ENCODE measurements at places on chromosomes 12 and 14. TPM values are rescaled to one million over a fixed set of nuclear protein-coding genes. Genes with fewer than 3 reads are reported as not detected.

CD9 gene
- 32.3 TPM for total RNA-seq

PRICKLE1 gene
- 20.6 TPM for total RNA-seq

GLS2 gene
- total RNA-seq = 2.2 TPM

DHH gene
- total RNA-seq = 0.34 TPM

TPPP2 gene
- 0.70 TPM for total RNA-seq

CCDC184 gene
- total RNA-seq = not detected

IRAK3 gene
- total RNA-seq = 0.53 TPM

NXPH4 gene
- 1.1 TPM for total RNA-seq

CRACR2A gene
- total RNA-seq = 1.1 TPM

GALNT6 gene
- total RNA-seq = 19.1 TPM

SLC35F4 gene
- not detected for total RNA-seq

MAP1LC3B2 gene
- total RNA-seq = 0.80 TPM

VWF gene
- total RNA-seq = 280 TPM

LPAR5 gene
- 0.59 TPM for total RNA-seq

- no peaks in the 10 kb centered on the region for H3K27me3 ChIP-seq
- no peak overlapping the region for H3K27ac ChIP-seq
Measured at GRCh38 chr12:102376181-102376747, 104.1 kb downstream of the IGF1 start.

DNA sequence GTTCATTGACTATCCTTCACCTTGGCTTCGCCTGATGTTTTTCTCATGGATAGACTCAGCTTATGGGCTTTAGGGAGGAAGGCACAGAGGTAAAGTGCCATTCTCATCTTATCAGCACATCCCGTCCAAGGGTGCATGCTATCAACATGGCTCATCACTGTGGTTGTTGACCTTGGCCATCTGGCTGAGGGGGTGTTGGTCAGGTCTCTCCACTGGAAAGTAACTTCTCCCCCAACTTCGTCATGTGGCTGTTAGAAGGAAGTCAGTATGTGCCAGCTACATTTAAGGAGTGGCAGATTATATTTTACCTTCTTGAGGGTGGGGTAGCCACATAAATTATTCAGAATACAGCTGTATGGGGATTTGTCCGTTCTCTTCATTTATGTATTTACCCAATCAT lies 68.9 kb downstream of the EML1 start:
- H3K4me3 ChIP-seq = no peak overlapping the region
- H3K27ac ChIP-seq = no peak overlapping the region
- no peak for DNase-seq
- H3K27me3 ChIP-seq = no peaks in the 10 kb centered on the region
- peaks cover 15% of the 10 kb centered on the region for H3K36me3 ChIP-seq

GRCh38 chr14:23149745-23150144 lies 30.7 kb upstream of the CEBPE start:
- no peak for DNase-seq
- no peaks in the 10 kb centered on the region for H3K36me3 ChIP-seq

GRCh38 chr14:99117671-99118045 lies 154.3 kb downstream of the BCL11B start:
- H3K4me3 ChIP-seq = no peak overlapping the region
- peaks cover 5% of the 10 kb centered on the region for H3K27me3 ChIP-seq
- H3K27ac ChIP-seq = no peak overlapping the region
- no peaks in the 10 kb centered on the region for H3K4me1 ChIP-seq
- H3K36me3 ChIP-seq = no peaks in the 10 kb centered on the region

GRCh38 chr14:67421356-67422224 lies 9.6 kb upstream of the PLEK2 start:
- H3K4me3 ChIP-seq = no peak overlapping the region
- no peak for DNase-seq
- no peak overlapping the region for H3K27ac ChIP-seq
- H3K27me3 ChIP-seq = no peaks in the 10 kb centered on the region
- H3K4me1 ChIP-seq = no peaks in the 10 kb centered on the region

- no peak for DNase-seq
- no peaks in the 10 kb centered on the region for H3K27me3 ChIP-seq
- peaks cover 7% of the 10 kb centered on the region for H3K4me1 ChIP-seq
- no peak overlapping the region for H3K27ac ChIP-seq
- no peaks in the 10 kb centered on the region for H3K36me3 ChIP-seq
Measured at GRCh38 chr14:38790916-38791315, 312.1 kb downstream of the SEC23A start.

- H3K4me1 ChIP-seq = no peaks in the 10 kb centered on the region
- no peak overlapping the region for H3K27ac ChIP-seq
- H3K4me3 ChIP-seq = no peak overlapping the region
- no peaks in the 10 kb centered on the region for H3K36me3 ChIP-seq
- no peaks in the 10 kb centered on the region for H3K27me3 ChIP-seq
- DNase-seq = no peak
Measured at GRCh38 chr14:78383060-78383459, 212.9 kb downstream of the NRXN3 start.

DNA sequence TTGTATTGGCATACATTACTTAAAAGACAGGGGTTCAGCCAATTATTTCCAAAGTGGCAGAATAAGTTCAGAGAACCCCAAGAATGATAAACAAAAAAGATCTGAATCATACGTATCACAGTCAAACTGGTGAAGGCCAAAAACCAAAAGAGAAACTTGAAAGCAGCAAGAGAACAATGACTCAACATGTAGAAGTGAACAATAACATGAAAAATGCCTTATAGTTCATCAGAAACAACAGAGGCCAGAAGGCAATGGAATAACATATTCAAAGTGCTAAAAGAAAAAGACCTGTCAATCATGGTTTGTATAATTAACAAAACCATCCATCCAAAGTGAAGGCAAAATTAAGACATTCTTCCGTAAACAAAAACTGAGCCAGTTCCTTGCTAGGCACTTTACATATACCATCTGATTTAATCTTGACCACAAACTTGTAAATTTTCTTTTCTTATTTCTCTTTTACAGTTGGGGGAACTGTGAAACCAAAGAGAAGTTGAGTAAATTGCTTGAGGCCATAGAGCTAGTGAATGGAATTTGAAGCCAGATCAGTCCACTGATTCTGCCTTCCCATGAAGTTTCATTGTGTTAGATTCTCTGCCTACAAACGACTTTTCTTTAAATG lies 232.1 kb upstream of the SEL1L start:
- no peak overlapping the region for H3K27ac ChIP-seq
- H3K4me1 ChIP-seq = no peaks in the 10 kb centered on the region
- no peaks in the 10 kb centered on the region for H3K36me3 ChIP-seq
- no peak for DNase-seq
- no peaks in the 10 kb centered on the region for H3K27me3 ChIP-seq

DNA sequence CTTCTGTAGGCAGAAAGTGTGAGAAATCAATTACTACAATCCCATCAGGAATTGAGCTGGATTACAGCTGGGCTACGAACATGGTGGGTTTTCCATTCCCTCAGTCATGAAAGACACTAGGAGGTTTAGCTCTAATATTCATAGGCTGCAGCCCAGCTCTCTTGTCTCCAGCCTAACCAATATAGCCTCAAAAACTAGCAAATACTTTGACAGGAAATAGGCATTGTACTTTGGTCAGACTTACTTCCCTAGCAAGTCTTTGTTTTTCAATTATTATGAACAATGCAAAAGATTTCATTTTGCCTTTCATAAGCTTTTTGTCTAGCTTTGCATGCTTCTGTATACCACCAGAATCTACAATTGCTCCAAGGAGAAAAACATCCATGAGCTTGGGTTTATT lies 296.2 kb downstream of the GPHN start:
- no peak overlapping the region for H3K27ac ChIP-seq
- H3K27me3 ChIP-seq = no peaks in the 10 kb centered on the region
- H3K4me1 ChIP-seq = no peaks in the 10 kb centered on the region
- H3K4me3 ChIP-seq = no peak overlapping the region

DNA sequence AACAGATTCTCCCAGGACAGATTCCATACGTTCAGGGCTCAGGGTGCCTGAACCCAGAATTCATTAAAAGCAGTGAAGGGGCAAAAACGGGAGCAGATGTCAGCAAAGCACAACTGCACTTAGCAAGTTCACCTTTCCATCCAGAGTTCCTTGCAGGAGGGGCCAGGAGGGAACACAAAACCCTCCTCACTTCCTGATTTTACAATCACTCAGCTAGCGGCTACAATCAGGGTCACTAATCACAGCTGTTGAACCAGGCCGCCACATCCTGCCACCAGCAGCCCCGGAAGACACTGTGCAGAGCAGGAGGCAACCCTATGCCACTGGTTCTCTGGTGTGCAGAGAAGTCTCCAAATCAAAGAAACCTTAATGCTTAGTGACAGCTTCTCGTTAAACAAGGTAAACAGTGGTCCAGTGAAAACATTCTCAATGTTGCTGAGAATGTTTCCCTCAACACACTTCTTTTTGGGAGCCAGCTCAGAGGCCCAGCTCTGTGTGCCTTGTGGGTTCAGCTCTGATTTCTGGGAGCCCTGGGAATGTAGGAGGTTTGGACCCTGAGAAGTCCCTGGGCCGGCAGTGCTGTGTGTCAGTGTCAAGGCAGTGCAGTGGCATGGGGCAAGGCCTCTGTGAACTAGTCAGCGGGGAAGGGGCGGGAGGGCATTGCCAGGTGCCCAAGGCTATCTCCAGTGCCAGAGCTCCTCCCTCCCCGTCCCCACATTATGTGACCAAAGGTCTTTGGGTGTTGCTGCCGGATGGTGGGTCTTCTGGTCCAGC lies 54.5 kb downstream of the VCPKMT start:
- DNase-seq = peak; percentile 61
- H3K4me3 ChIP-seq = no peak overlapping the region
- peaks cover 15% of the 10 kb centered on the region for H3K4me1 ChIP-seq

DNA sequence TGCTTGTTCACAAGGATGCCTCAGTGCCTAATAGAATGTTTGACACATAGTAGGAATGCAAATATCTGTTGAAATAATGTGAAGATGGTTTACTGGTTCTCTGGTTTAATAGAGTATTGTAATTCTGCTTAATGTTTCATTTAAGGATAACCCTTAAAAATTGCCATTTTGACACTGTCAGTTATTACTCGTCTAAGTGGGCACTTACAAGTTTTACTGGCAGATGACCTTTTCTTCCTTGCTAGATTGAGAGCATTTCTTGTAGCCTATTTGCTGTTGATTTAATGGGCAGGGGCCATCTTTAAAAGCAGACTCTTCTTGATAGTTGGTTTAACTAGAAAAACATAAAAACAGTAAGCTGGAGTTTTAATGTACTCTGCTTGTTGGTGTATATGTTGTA lies 1.9 kb downstream of the TMEM263 start:
- no peak overlapping the region for H3K27ac ChIP-seq
- H3K36me3 ChIP-seq = peaks cover 19% of the 10 kb centered on the region
- H3K4me1 ChIP-seq = no peaks in the 10 kb centered on the region
- H3K27me3 ChIP-seq = no peaks in the 10 kb centered on the region

- no peaks in the 10 kb centered on the region for H3K4me1 ChIP-seq
Measured at GRCh38 chr14:64114166-64114565, 180.0 kb downstream of the ESR2 start.

- DNase-seq = peak; percentile 73
- H3K27ac ChIP-seq = no peak overlapping the region
- H3K36me3 ChIP-seq = no peaks in the 10 kb centered on the region
- no peak overlapping the region for H3K4me3 ChIP-seq
- peaks cover 22% of the 10 kb centered on the region for H3K27me3 ChIP-seq
- H3K4me1 ChIP-seq = peaks cover 13% of the 10 kb centered on the region
Measured at GRCh38 chr12:107365703-107366102, 272.4 kb upstream of the CRY1 start.

DNA sequence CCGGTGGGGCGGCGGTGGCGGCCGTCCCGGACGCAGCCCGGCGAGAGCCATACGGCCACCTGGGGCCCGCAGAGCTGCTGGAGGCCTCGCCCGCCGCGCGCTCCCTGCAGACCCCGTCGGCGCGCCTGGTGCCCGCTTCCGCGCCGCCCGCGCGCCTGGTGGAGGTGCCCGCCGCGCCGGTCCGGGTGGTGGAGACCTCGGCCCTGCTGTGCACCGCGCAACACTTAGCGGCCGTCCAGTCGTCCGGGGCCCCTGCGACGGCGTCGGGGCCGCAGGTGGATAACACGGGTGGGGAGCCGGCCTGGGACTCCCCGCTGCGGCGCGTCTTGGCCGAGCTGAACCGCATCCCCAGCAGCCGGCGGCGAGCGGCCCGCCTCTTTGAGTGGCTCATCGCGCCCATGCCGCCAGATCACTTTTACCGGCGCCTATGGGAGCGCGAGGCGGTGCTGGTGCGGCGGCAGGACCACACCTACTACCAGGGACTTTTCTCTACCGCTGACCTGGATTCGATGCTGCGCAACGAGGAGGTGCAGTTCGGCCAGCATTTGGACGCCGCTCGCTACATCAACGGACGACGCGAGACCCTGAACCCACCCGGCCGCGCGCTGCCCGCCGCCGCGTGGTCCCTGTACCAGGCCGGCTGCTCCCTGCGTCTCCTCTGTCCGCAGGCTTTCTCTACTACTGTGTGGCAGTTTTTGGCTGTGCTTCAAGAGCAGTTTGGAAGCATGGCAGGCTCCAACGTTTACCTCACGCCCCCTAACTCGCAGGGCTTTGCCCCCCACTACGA lies 716 bp downstream of the RIOX1 start:
- peak overlapping the region; percentile 78 for H3K4me3 ChIP-seq
- no peaks in the 10 kb centered on the region for H3K27me3 ChIP-seq

GRCh38 chr12:60494244-60494643 lies 898.4 kb downstream of the SLC16A7 start:
- no peak for DNase-seq
- H3K36me3 ChIP-seq = no peaks in the 10 kb centered on the region
- peaks cover 9% of the 10 kb centered on the region for H3K27me3 ChIP-seq
- no peak overlapping the region for H3K27ac ChIP-seq
- no peak overlapping the region for H3K4me3 ChIP-seq

- no peaks in the 10 kb centered on the region for H3K27me3 ChIP-seq
Measured at GRCh38 chr12:3352230-3352629, 138.8 kb upstream of the PRMT8 start.

GRCh38 chr12:105562199-105562971 lies 231.9 kb downstream of the C12orf75 start:
- H3K36me3 ChIP-seq = no peaks in the 10 kb centered on the region
- H3K4me1 ChIP-seq = no peaks in the 10 kb centered on the region
- H3K27me3 ChIP-seq = no peaks in the 10 kb centered on the region
- DNase-seq = peak; percentile 84
- H3K27ac ChIP-seq = no peak overlapping the region

DNA sequence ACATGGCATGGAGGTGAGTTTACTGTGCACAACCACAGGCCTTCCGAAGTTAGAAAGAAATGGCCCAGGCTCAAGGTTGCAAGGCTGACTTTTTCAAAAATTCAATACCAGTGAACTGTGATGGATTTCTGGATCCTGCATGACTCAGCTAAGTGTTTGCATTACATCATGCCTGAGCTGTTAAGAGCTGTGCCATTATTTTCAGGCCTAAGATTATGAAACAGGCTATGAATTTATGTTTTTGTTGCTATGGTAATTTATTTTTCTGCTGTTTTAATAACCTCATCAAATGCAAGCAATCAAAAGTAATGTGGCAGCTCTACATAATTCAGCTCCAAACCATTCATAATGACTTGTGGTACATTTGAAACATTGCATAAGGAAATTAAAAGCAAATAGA lies 457.7 kb upstream of the TMEM132C start:
- no peaks in the 10 kb centered on the region for H3K36me3 ChIP-seq
- DNase-seq = no peak
- H3K4me3 ChIP-seq = no peak overlapping the region
- no peaks in the 10 kb centered on the region for H3K4me1 ChIP-seq
- H3K27me3 ChIP-seq = peaks cover 6% of the 10 kb centered on the region

GRCh38 chr14:50520947-50521815 lies 11.2 kb downstream of the MAP4K5 start:
- H3K27me3 ChIP-seq = no peaks in the 10 kb centered on the region
- no peak overlapping the region for H3K27ac ChIP-seq
- no peak for DNase-seq
- no peaks in the 10 kb centered on the region for H3K36me3 ChIP-seq
- no peak overlapping the region for H3K4me3 ChIP-seq

GRCh38 chr12:103548622-103549601 lies 38.2 kb upstream of the STAB2 start:
- no peak overlapping the region for H3K27ac ChIP-seq
- H3K4me1 ChIP-seq = no peaks in the 10 kb centered on the region
- H3K27me3 ChIP-seq = no peaks in the 10 kb centered on the region
- DNase-seq = peak; percentile 94
- no peak overlapping the region for H3K4me3 ChIP-seq
- no peaks in the 10 kb centered on the region for H3K36me3 ChIP-seq

Data from endodermal cell (in vitro differentiated cells).